Stimulated activated CD4-positive, alpha-beta T cell treated with anti-CD3 and anti-CD28 coated beads, Interleukin-4, amount 100 ng/mL, for 24 hours (primary cell): ENCODE measurements at places on chromosomes 16 and 17.

GRCh38 chr16:3698941-3699340 is 18.4 kb downstream of the TRAP1 start:
- DNase-seq, result no peak

DNA sequence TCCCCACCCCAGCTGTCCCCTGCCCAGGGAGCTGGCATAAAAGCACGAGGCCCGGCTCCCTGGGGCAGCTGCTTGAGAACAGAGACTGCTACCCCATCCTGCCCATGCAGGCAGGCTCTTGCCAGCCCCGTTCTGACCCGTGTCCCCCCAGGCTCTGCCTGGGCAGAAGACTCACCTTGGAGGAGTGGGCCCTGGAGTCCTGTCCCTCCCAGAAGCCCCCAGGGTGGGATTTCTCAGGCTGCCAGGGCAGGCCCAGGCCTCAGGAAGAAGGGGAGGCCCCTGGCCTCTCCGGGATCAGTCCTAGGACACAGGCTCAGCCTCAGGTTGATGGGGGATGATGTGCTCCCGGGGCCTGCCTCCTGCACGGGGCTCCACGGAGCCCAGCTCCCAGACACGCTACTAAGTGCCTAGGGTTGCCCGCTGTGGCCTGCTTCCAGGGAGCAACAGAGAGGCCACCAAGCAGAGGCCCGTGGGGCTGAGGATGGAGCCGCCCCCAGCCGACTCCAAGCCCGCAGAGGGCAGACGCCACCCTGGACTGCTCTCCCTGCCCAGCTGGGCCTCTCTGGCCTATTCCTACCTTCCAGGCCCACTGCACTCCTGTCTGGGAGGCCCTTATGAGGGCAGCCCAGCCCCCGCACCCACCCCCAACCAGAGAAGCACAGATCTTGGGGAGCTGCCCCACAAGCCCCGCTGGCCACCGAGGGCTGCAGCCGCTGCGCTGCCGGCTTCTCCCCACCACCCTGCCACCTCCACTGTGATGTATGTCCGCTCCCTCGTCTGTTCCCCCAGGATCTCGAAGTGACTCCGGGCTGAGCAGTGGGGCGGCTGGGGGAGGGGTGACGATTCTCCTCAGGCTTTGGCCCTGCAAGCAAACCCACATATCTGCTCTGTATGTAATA is 1.7 kb downstream of the NME3 start:
- DNase-seq, result no peak

GRCh38 chr17:78057113-78057740 is 71.3 kb downstream of the TMC6 start:
- no peak for DNase-seq

- DNase-seq, result no peak
Observed at GRCh38 chr17:75557075-75557851, 30.3 kb upstream of the MYO15B start.

- no peak for DNase-seq
Observed at GRCh38 chr17:60535382-60536279, 9.6 kb upstream of the APPBP2 start.

DNA sequence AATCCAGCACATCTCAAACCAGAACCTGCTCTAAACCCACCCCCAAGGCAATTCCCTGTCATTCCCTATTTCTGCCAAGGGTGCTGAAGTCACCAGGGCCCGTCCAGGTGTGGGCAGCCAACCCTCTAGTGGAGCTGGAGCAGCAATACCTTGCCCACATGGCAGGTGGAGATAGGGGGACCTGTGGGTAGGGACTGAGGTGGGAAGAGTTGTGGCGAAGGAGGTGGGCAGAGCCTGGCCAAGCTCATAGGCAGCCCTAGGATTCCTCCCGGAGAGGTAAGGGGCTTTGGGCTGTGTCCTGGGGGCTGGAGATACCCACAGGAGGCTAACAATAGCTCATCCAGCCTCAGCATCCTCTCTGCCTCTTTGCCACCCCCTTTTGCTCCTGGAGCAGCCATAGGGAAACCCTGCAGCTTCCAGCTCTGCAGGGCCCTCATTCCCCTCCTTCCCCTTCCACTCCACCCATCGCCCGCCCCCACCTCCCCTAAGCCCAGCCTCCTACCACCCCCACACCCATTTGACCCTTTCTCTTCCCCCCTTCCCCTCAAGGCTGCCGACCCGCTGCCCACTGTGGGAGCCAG is 30.4 kb upstream of the CRHR1 start:
- DNase-seq, result no peak
